ENCODE measurements at places on chromosomes 5 and 9.

GRCh38 chr9:133246562-133246961, 28.4 kb downstream of the ABO start:
- no peak for DNase-seq

DNA sequence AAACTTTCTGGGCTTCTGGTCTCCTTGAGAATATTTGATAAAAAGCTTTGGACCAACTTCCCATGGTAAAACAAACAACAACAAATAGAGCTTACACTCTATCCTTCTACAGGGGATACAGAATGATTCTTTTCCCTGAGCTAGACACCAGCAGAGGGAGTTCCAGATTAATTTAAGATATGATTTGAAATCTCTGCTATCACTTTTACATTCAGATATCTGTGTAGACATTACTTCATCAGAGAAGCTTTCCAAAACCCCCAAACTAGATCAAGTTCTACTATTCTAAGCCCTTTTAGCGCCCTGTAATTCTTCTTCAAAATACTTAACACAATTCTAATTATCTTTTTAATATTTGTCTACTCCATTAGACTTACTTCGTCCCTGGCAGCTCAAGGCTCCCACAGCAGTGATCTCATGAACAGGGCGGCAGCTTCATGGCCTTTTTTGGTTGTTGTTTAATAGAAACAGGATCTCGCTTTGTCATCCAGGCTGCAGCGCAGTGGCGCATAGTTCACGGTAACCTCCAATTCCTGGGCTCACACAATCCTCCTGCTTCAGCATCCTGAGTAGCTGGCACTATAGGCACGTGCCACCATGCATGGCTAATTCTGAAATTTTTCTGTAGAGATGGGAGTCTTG, 955 bp upstream of the GALNT12 start:
- DNase-seq: no peak

DNA sequence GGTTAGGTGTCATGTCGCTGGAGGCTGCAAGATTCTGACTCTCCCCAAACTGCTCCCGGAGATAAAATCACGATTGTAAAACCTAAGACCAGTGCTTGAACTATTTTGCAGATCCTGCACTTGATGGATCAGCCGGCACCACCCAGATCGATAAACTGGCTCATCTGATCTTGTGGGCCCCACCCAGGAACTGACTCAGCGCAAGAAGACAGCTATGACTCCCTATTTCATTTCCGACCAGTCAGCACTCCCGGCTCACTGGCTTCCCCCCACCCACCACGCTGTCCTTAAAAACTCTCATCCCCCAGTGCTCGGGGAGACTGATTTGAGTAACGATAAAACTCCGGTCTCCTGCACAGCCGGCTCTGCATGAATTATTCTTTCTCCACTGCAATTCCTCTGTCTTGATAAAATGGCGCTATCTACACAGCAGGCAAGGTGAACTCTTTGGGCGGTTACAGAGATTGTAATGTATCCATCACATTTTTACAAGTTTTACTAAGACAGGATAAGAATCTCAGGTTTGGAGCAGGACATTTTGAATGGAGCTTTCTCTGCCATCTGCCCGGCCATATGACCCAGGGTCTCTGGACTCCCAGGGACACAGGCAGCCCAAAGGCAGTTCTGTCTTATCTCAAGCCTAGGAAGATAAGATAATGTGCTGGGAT, 10.6 kb upstream of the PPP1R26 start:
- peak; percentile 36 for DNase-seq

- DNase-seq: no peak
Measured at GRCh38 chr9:123356851-123357742, 1.1 kb downstream of the CRB2 start.

- DNase-seq: no peak
Measured at GRCh38 chr5:133562554-133562953, 49.8 kb downstream of the FSTL4 start.

DNA sequence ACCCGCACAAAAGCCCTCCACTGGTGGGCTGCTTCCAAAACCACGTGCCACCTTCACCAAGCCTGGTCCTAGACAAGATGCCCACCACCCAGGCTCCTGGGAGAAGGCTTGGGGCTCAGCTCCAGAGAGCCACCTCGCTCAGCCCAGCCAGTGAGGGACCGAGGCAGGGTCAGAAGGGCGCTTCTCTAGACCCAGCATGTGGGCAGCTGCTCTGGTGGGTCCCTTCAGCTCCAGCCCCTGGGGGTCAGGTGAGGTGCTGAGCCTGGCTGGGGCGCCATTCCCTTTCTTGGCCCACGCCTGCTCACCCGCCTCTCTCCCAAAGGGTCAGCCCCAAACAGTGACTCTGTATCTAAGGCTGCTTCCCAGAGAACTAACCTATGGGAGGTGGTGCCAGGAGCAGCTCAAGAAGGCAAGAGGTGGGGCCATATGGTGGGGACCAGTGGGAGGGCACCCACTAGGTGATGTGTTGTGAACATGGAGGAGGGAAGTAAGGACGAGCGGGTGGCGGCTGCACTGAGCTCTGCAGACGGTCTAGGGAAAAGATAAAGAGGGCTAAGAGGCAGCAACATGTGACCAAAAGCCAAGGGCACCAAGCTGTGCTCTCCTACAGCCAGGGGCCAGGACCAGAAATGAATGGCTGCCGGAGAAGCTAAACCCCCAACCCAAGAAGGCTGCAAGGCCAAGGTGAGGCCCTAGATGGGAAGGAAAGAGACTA, 79.3 kb downstream of the CAMSAP1 start:
- DNase-seq: no peak

GRCh38 chr5:31827867-31828266, 188.9 kb downstream of the PDZD2 start:
- no peak for DNase-seq

- DNase-seq: no peak
Measured at GRCh38 chr5:74127381-74128320, 501.7 kb downstream of the ARHGEF28 start.

DNA sequence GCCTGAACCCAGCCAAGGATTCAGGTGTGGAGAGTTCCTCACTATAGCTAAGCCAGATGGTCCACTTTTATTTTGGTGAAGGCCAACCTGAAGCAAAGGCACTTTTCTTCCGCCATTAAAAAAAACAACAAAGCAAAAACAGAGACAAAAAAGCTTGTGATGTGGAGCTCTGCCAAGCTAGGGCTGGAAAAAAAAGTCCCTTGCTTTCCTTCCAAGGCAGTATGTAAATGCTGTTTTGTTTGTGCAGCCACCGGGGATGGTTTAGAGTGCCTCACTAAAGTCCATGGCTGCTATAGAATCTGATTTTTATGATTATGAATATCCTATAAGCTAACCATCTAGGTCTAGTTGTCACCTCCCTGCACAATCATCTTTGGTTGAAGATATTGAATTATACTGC, 14.9 kb downstream of the MEGF10 start:
- no peak for DNase-seq

GRCh38 chr5:18920966-18921365, 1067.0 kb downstream of the CDH18 start:
- no peak for DNase-seq

DNA sequence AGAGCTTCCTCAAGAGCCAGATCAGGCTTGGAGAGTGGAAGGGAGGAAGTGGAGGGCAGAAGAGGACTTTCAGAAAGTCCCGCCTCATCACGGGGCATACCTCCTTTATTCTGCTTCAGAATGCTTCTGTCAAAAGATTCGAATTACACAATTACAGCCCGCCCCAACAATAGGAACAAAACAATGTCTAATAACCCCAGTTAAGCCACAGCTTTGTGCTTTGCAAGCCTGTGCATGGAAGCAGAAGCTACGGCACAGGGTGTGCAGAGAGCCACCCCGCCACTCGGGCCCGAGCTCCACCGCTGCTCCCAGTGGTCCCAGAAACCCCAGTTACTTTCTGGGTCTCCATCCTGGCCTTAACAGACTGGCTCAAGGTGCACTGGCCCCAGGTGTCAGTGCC, 23.5 kb downstream of the HNRNPH1 start:
- no peak for DNase-seq

GRCh38 chr5:149855366-149855765, 89.2 kb downstream of the PDE6A start:
- no peak for DNase-seq

DNA sequence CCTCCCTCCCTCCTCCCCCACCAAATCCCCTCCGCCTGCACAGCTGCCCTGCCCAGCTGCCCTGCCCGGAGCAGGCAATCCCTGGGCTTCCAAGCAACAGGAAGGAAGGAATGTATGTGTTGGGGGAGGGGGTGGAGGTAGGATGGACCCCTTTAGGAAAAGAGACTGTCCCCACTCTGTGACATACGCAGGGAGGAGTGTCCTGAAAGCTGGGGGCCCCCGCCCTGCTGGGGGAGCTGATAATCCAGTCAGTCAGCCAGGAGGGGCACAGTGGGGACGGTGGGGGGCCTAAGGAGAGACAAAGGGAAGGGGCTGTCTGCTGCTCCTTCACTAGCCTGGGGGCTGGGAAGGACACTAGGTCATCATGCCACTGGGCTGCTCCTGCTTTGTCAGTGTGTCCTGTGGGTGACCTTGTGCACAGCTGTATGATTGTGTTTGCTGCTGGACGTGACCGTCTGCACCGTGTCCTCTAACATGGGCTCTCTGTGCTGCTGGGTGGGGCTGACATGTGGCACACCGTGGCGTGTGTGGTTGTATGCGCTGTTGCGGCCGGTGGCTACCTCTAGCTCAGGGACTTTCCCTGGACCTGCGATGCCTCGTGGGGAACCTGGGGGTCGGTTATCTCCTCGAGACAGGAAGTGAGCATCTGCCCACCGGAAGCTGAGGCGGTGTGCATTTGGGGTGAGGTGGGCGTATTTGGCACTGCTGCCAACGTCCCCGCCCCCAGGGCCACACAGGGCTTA, 3.0 kb downstream of the N4BP3 start:
- peak; percentile 70 for DNase-seq

DNA sequence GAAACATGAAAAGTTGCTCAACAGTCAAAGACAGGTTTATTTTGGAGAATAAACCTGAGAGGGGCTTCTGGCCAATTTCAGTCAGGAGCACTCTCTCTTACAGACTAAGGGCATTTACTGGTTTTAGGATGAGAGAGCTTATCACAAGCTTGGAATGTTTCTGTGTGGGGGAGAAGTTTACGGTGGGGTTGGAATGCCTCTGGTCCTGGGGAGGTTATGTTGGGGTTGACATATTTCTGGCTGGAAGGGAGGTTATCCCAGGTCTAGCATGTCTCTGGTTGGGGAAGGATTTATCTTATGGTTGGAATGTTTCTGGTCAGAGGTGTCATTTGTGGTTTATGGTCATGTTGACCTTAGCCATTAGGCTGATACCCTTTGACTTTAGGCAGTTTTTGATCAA, 1867.3 kb downstream of the EFNA5 start:
- no peak for DNase-seq

DNA sequence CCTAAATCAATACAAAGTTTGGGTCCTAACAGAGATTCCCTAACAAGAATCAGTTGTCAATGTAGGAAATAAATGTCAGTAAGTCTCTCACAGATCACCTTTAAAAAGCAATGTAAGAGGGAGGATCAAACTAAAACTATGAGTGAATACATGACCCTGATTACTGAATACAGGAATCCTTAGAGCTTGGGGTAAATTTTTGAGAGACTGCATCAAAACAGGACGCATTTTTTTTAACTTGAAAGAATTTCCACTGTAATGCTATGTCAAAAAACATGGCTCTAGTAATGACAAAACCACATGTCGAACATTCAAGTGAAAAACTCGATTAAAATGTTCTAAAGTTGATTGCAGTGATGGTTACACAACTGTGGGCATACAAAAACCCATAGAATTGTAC, 21.9 kb downstream of the ZDHHC21 start:
- DNase-seq: no peak

DNA sequence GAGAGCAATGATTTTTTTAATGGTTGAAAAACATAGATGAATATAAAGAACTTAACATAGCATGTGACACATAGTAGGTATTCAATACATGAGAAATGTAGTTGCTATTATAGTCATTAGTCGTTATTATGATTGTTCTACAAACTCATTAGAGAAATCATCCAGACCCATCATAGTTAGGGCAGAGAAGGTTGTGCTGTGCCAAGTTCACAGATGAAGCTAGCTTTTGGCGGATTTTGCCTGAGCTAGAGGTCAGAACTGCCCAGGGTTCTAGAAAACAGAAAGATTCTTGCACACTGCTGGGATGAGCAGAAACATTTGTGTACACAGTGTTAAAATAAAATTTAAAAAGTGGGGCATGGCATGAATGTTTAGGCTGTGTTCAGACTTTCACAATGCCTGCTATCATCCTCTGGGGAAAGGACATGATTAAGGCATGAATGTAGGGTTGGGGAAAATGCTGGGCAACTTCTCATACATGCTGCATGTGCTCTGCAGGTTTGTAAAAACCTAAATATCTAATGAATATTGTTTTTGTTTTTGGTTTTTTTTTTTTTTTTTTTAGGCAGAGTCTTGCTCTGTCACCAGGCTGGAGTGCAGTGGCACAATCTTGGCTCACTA, 33.3 kb upstream of the RAD23B start:
- DNase-seq: no peak
